Activated CD4-positive, CD25-positive, alpha-beta regulatory T cell treated with anti-CD3 and anti-CD28 coated beads, Interleukin-2, amount 50 U/mL, for 72 hours (primary cell): ENCODE measurements at places on chromosomes 1 and 21.
A peak's percentile ranks its signal among the peaks of the same experiment; 100 is the strongest.

- peak; percentile 30 for DNase-seq
Observed at GRCh38 chr1:1080951-1081310, 6.8 kb upstream of the RNF223 start.

DNA sequence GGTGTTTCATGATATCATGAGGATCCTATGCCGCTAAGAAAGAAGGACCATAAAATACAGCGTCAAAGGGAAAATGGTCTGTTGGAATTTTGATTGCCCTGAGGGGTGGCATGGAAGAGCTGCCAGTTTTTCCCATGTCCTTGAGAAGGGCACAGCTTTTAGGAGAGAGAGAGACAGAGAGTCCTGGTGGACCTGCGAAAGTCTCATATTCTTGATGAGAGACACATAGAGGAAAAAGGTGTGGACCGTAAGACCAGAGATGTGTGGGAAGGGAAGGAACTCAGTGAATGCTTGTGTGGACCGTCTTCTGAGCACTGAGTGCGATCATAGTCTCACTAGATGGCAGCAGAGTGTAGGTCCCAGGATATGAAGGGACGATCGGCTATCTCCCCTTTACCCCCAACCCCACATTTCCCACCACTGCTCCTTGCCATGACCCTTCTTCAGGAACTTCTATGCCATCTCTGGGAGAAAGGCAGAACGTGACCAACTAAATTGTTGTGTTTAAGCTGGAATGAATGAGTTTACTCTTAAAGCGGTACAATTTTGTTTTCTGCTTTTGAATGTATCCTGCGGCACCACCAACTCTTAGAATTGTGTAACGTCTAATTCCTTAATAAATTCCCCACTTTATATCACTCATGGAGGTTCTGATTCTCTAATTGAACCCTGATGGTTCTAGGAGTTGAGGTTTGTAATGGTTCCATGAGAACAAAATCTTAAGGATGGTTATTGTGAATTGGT, 117.7 kb downstream of the CTH start:
- DNase-seq: no peak

DNA sequence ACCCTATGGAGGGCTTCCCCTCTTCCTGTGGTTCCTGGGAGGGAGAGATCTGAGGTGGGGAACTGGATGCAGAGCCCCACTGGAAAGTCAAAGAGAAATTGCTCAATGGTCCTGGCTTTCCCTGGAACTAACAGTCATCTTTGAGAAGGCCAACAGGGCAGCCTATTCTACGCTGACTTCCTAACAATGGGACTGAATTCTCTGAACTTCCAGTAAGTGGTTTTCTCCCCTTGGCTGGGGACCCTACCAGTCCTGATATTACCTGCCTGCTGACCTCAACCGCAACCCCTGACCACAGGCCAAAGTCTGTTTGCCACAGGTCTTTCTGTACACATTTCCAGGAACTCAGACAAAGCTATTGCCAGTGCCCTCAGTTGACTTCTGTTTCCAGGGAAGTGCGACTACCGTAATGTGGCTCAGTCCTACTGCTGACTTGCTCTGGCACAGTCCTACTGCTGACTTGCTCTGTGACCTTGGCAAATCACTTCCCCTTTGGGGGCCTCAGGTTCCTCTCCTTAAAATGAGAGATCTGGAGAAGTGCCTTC, 55.3 kb downstream of the C8B start:
- no peak for DNase-seq

- no peak for DNase-seq
Observed at GRCh38 chr1:176164014-176164678, 42.9 kb downstream of the COP1 start.

DNA sequence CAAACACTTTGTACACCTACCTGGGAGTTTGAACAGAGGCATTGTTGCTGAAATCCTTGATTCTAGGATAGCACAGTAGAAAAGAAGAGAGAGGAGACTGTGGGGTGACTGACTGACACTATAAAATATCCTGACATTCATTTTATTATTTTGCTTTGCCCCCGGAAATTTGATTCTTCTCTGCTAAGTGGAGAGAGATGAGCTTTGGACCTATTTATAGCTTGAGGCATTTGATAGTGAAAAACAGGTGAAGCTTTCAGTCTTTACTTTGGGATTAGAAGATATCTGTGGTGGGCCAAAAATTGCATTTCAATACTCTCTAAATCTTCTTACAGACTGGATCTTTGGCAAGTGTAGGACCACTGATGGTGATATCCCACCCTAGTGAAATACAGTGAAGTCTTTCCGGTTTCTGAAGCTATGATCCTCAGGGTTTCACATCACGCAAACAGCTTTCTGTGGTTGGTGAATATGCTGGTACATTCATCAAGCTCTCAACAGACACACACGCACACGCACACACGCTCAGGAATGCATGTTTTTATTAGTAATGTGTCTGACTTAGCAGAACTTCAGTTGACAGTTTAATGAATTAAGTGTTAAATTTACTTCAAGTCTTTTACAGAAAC, at the start of gene AMPD1:
Gene AMPD1, minus strand, starts transcription at position 117 of the 629 bp plus-strand sequence. Its CDS starts 75 bp downstream, at position 42.
- no peak for DNase-seq

DNA sequence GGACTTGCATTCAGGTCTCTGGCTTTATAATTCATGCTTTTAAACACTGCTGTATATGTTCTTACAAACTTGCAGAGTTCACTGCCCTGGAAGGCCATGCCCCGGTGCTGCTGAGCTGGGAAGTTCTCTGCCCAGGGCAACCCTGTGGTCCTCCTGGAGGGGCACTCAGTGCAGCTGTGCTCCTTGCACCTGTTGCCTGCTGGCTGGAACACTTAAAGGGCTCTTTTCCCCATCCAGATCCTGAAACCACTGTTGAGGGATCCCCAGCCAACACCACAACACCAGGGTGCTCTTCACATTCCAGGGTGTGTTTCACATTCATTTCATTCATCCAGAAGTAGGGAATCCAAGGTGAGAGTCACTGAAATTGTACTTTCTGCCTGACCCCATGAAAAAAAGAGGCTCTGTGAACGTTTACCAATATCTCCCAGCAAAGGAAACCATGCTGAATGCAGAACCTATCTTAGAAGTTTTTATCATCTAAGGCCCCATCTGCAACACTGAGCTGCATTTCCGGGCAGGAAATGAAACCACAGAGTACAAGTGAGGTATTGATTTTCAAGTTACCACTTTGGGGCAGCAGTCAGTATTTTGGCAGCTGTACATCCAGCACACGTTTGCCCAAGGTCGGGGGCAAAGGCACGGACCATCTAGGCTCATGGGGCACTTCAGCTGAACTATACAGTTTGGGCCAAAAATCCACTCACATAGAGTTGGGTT, 16.4 kb upstream of the KIAA0040 start:
- DNase-seq: no peak

GRCh38 chr1:201904579-201904978, 15.9 kb downstream of the SHISA4 start:
- no peak for DNase-seq

DNA sequence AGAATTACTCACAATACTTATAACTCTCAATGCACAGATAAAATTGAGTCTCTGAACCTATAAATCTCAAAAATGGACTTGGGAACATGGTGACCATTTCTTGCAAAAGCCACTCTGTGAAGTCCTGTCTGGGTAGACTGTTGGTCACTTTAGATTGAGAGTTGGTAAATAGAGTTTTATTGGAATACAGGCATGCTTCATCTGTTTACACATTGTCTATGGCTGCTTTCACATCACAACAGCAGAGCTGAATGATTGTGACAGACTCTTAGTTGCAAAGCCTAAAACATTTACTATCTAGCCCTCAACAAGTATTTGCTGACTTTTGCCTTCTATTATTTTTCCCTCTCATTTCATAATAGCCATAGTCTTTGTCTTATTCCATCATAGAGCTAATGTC, 24.1 kb upstream of the ASPM start:
- no peak for DNase-seq
